HAP-1 (cell line): ENCODE measurements at places on chromosomes 1 and 21.

GRCh38 chr1:48944811-48945210 lies 168.1 kb upstream of the BEND5 start:
- no peak for DNase-seq

GRCh38 chr1:192167911-192168700 lies 9.8 kb downstream of the RGS18 start:
- no peak for DNase-seq

GRCh38 chr1:116284819-116285390 lies 88.1 kb upstream of the ATP1A1 start:
- DNase-seq = no peak

- no peak for DNase-seq
Measured at GRCh38 chr1:32719681-32720275, 17.2 kb upstream of the SYNC start.

- no peak for DNase-seq
Measured at GRCh38 chr1:115676498-115677181, 34.9 kb downstream of the VANGL1 start.

DNA sequence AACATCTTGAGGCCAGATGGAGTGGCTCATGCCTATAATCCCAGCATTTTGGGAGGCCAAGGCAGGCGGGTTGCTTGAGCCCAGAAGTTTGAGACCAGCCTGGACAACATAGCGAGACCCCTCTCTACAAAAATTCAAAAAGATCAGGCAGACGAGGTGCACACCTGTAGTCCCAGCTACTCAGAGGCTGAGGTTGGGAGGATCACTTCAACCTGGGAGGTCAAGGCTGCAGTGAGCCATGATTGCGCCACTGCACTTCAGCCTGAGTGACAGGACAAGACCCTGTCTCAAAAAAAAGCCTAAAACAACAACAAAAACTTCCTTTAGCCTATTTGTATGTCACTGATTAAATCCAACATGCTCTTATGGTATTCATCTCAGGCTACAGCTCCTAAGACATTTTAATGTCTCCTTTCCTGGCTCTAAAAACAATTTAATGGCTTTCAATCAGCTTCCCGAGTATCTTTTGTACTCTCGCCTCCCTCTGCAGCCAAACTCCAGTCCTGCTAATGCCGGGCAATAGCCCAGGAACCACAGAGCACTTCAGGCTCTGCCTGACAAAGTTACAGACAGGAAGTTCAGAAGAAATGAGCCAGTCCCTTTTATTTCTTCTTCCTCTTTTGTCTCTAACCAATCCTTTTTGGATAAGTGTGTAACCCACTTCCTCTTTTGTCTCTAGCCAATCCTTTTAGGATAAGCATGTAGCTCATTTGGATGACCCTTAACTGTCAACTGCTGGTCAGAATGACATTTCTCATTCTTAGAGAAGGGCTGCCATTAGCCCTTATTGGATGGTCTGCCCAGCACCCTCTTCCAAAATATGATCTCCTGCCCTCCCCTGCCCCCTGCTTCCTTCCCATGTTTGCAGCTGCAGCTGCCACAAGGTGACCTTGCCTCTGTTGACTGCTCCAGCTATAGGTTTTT lies 6.6 kb upstream of the DOP1B start:
- no peak for DNase-seq
